ENCODE measurements at places on chromosomes 4 and X.
A peak's percentile ranks its signal among the peaks of the same experiment; 100 is the strongest.

DNA sequence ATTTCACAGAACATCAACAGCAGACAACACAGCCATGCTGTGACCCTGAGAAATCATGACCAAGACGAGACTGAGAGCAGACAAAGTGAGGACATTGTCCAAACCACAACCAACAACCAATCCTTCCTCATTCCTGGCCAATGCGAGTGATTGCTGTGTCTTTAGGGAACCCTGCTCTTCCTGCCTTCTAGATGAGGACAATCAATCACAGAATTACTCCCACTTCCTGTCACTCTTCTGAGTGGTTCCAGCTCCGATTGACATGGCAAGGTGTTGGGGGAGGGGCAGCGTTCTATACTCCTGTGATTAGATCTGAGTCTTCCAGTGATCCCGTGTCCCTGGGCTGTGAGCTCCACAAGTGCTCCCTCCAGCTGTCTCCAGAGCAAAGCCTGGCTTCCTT is 227.8 kb downstream of the STIM2 start:
- DNase-seq, result no peak

DNA sequence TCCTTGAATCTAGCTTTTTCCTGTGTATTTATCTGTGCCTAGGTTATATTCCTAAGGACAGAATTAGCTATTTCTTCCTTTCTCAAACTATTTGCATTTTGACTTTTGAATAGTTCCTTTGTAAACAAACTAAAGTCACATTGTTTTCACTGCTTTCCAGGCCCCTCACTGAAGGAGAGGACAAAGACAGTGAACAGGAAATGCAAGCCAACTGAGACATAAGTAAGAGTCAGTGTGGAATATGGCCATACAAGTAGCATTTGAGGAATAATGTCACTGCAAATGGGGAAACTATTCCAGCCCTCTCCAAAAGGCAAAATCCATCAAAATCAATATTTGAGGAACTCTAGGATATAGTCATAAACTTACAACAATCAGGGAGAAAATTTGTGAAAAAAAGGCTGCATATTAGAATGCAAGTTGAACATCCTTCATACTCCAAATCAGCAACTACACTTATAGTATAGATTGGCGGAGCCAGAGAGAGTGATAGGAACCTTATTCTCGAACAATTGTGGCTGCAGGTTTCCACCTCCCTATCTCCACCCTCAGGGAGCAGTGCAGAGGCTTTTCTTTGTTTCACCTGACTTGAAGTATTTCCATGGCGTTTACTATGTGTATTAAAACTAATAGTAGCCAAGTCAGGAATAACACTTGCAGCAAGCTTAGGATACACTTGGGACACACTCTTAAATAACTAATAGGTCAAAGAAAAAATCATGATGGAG is 1110.4 kb upstream of the ADGRL3 start:
- no peak for DNase-seq

GRCh38 chrX:13689741-13690211 is 848 bp downstream of the RAB9A start:
- no peak for DNase-seq

DNA sequence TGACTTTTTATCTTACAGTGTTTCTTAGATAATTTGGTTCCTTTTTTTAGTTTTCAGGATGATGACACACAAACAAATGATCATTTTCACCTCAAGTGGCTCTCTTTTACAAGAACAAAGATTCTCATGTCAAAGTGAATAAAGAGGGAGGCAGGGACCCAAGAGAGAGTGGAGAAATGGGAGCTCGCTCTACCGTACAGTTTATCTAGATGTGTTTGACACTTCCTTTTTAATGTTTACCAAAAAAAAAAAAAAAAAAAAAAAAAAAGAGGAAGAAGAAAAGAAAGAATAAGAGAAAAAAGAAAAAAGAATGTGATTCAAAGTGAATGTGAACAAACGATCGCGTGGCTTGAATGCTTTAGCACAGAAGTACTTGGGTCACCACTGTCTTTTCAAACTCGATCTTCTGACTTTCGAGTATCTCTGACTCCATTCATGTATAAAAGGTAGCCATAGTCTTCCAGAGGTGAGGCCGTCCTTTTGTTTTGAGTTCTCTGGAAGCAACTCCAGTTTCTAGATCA is 75.6 kb upstream of the GRXCR1 start:
- DNase-seq, result no peak

GRCh38 chr4:6716018-6716911 is at the start of gene BLOC1S4:
Gene BLOC1S4, plus strand, starts transcription at chr4:6716174. Its CDS starts 36 bp downstream, at chr4:6716210.
- peak; percentile 83 for DNase-seq

DNA sequence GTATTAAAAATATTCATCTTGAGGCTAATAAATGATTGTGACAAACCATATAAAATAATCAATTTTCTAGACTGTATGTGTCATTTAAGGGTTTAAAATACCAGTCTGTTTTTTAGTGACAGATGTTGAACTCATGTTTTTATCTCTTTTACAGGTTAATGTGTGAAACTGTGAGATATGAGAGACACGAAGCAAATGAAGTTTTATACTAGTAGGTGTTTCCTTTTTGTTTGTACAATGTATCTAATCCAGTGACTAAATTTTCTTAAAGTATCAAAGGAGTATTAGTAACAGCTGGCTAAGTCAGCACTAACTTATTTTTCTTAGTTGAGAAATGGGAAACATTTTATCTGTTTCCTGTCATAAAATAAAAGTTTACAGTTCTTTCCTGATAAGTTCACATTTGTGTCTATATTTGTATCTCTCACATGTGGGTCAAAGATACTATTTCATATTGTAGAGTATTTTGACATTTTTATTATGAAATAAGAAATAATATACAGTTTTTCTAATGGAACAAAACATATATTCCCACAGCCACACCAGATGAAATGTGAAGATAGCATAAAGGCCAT is 90.3 kb downstream of the RAPGEF2 start:
- no peak for DNase-seq

GRCh38 chr4:163764569-163764968 is 270.1 kb downstream of the TMA16 start:
- DNase-seq, result no peak

DNA sequence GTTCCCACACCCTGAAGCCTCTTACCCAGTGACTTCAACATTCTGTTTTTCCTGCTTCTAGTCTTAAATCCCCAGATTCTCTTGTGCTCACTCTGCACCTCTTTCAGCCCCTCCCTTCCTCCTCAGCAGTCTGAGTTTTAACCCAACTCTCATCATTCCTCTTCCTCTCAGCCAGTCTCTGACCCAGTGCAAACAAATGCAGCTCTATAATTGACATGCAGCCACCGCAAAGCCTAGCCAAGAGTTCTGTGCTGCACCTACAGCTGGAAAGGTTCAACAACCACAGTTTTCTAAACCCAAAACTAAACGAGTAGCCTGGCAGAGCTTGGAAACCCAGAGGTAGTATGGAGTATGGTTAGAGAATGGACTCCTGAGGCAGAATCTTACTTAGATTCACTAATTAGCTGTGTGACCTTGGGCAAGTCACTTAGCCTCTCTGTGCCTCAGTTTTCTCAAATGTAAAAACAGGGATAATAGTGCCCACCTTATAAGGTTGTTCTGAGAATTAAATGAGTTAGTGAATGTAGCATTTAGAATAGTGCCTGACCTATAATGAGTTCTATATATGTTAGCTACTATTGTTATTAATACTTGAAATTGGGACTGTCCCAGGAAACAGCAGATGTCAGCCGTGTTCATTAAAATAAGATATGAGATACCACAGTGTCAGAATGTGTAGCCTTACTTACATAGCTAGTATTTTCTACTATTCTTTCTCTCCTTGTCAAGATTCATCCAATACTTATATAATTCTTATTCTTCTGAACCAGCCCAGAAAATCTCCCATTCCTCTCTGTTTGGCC is 3.5 kb downstream of the TMEM154 start:
- DNase-seq, result no peak

- no peak for DNase-seq
These were observed 109.4 kb upstream of the H2AZ1 start for GRCh38 chr4:100059467-100059866.

DNA sequence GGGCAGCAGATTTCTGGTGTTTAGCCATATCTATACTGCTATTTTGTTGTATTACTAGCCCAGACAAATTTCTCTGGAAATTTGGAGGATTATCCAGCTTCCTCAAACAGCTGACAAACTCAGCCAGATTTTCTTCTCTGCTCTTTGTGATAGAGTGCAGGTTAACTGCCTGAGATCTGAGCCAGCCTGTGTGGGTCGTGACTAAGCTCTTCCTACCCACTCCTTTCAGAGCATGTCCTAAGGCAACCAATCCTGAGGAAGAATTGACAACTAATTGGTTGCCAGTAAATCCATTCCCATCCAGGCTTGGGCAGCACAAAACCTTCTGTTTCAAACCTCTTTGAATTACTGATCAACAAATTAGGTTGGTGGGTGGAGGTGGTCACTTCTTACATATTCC is 2.5 kb upstream of the GABRA2 start:
- no peak for DNase-seq

- DNase-seq, result no peak
These were observed 154.1 kb upstream of the CXCL13 start for GRCh38 chr4:77451530-77451929.
